ENCODE measurements at places on chromosomes 4 and X.

DNA sequence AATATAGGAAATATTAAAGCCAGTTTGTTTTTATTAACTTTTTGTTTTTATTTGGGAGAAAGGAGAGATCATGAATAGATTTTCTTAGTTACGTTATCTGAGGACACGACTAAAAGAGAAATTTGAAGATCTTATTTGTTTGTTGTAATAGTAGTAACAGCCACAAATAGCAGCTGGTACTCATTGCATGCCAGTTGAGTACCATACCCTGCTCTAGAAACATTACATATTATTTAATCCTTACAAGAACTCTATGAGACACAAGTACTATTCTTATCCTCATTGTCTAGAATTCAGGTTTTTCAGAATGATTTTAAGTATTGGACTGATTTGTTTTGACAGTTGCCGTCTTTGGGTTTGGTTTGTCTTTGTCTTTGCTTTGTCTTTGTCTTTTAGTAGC lies 31.8 kb downstream of the USP53 start:
- DNase-seq = no peak

- no peak for DNase-seq
Measured at GRCh38 chr4:108729731-108730130, 33.1 kb downstream of the ETNPPL start.

- no peak for DNase-seq
Measured at GRCh38 chr4:2593003-2593402, 56.6 kb downstream of the FAM193A start.

- DNase-seq = no peak
Measured at GRCh38 chr4:10608501-10609219, 75.9 kb downstream of the CLNK start.

GRCh38 chrX:105662248-105662647 lies 160.1 kb upstream of the NRK start:
- DNase-seq = no peak

GRCh38 chr4:105509291-105509690 lies 35.4 kb upstream of the PPA2 start:
- DNase-seq = no peak

GRCh38 chr4:173821876-173822275 lies 291.8 kb upstream of the HAND2 start:
- DNase-seq = no peak

- DNase-seq = no peak
Measured at GRCh38 chr4:55284331-55284730, 61.7 kb upstream of the SRD5A3 start.

- no peak for DNase-seq
Measured at GRCh38 chrX:96615448-96615847, 69.2 kb upstream of the DIAPH2 start.

GRCh38 chrX:41722816-41723618 lies 964 bp upstream of the GPR82 start:
- DNase-seq = no peak

DNA sequence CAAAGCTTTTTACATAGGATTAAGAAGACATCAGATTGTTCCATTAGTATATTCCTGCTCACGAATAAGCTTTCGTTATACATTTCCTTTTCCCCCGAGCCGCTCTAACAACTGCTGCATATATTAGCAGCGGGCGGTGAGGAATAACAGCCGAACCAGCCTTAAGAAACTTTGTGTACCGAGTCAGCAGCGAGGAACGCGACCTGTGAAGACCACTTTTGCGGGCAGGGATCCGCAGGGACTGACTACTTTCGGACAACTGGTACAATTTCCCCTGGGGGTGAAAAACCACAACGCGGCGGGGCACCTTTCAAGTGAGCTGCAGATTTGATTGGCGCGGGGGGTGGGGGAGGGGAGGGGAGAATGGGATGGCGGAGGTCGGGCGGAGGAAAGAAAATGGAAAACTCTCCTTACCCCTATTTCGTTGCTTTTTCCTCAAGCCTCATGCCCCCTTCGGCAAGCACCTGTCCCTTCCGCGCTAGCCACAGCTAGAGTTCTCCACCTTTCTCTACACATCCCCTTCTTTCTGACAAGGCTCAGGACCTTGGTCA lies 5.9 kb upstream of the PITX2 start:
- no peak for DNase-seq

DNA sequence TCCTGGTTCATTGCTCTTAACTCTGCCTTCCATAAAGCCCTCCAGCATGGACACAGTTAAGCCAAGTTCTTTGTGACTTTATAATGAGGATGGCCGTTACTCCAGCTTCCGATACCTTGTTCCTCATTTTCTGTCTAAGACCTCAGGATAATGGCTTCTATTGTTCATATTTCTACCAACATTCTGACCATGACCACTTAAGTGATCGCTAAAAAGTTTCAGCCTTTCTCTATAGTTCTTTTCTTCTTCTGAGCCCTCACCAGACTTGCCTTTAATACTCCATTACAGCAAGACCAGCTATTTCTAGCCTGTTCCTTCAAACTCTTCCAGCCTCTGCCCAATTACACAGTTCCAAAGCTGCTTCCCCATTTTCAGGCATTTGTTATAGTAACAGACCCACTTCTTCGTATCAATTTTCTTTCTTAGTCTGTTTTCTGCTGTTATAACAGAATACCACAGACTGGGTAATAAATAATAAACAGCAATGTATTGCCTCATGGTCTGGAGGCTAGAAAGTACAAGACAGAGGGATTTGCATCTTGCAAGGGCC lies 12.3 kb downstream of the RNF175 start:
- no peak for DNase-seq

GRCh38 chr4:147761218-147761883 lies 29.5 kb downstream of the ARHGAP10 start:
- DNase-seq = no peak

DNA sequence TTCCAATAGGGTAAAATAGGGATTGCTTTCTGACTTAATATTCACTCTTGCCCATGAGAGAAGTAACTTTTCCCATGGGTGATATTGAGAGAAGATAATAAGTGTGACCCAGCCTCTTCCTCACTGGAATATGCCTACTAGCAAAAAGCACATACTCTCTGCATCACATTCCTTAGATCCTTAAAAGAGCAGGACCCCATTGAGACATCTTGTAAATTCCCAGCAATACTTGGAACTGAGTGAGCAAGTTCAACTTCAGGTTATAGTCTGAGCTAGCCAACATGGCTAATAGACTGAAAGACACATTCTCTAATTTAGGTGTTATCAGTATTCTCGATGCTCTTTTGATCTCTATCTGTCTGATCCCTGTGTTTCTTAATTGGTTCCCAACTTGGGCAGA lies 1372.3 kb downstream of the STIM2 start:
- no peak for DNase-seq

DNA sequence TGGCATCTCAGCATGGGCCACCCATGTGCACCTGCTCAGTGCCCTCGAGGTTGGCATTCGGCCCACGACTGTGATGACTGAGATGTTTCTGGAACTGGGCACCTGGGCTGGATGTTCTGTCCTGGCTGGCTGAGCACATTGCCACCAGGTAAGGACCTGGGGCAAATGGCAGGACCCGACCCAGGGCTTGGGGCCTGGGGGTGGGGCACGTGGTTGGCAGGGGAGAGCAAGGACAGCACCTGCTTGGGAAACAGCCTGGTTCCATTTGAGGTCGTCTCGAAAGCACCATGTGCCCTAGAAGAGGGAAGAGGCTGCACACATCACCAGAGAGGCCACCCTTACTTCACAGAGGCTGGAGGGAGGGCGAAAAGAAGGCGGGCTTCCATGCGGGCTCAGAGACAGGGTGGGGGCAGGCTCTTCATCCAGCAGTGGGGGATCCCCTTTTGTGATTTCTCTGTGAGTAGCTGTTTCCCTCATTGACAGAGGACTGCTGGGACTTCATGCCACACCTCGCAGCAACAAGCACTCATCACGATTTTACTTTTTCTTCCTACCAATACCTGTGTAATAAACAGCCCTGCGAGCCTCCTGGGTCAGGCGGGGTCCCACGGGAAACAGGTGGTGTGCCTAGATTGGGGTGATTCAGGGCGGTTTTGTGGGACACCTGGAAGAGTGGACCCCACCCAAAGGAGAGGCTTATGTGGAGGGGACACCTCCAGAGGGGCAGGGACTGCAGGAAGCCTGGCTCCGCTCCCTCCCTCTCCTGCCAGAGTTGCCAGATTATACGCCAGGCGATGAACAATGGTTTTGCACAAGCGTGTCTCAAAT lies 12.0 kb downstream of the TMEM187 start:
- DNase-seq = no peak

DNA sequence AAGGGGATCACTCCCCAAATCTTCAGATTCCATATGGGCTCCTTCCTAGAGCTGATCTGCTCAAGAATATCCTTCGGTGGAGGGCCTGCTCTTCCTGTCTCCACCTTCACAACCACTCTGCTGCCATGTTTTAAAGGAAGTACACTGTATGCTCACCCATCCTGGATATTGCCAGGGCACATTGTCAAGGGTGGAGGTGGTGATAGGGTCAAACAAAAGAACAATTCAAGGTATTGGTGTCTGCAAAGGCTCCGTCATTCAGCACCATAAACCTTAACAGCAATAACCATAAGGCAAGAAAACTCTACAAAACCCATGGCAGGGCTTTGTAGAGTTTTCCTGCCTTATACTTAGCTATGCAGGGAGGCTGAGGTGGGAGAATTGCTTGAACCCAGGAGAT lies 18.9 kb downstream of the NAAA start:
- no peak for DNase-seq

GRCh38 chr4:118268780-118269179 lies 84.0 kb downstream of the PRSS12 start:
- no peak for DNase-seq

- no peak for DNase-seq
Measured at GRCh38 chrX:55710701-55711100, 6.8 kb upstream of the RRAGB start.

DNA sequence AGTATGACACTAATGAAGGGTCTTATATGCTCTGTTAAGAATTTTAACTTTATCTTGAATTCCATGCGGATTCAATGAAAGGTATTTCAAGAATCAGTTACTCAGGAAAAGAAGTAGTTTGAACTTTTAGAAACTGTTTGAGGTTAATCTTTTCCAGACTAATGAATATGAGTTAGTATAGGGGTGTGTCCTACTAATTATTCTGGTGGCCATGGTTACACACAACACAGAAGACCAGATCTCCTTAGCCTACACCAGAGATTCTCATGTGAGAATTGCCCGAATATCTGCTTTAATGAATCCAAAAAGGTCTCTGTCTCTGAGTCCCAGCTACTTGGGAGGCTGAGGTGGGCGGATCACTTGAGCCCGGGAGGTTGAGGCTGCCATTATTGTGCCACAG lies 100.4 kb downstream of the MMRN1 start:
- DNase-seq = no peak

DNA sequence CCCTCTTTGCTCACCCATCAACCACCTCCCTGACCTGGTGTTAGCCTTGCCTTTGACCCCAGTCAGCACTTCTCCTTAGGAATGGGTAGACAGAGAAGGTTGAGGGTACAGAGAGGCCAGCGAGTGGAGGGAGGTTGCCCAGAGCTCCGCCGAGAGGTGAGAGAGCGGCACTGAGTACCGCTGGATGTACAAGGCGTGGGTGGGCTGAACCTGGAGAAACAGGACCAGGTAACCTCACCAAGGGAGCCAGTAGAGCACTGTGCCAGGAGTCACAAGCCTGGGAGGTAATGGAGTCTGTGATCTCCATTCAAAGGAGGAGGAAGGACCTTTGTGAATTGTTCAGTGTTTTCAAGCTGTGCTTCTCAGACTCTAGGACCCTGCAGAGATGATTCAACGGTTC lies 256.2 kb downstream of the EVC2 start:
- DNase-seq = no peak

GRCh38 chr4:68906780-68907137 lies 44.8 kb downstream of the UGT2A3 start:
- no peak for DNase-seq

DNA sequence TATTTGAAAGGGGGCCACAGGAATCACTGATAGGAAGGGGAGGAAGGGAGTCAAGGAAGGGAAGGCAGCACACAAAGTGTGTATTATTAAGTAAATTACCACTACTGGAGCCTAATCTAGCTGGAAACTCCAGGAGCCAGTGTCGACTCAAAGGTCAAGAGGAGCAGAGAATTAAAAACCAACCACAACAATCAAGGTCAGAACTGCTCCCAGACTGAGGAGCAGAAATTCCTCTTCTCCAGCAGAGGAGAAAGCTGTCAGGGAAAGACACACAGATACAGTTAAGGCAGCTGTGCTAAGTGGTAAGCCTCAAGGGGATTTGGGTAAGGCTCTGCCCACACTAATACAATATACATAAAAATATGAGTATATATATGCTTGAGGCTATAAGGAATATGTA lies 87.5 kb upstream of the PTPN13 start:
- no peak for DNase-seq

DNA sequence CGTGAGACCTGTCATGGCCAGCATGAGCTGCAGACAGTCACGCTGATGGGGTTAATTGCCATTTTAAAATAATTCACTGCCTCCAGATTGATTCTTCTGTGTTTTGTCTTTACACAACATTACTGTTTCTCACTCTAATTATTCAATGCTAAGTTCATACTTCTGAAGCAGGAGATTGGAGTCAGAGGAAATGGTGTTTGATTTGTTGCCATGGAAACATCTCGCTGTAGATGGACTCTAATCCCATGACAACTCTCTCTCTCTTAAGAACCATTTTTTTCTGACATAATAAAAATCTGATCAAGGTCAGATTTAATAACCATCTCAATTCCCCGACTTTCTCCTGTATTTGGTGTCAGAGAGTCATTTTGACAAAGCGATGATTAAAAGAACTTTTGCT lies 209.0 kb downstream of the IDS start:
- DNase-seq = no peak

DNA sequence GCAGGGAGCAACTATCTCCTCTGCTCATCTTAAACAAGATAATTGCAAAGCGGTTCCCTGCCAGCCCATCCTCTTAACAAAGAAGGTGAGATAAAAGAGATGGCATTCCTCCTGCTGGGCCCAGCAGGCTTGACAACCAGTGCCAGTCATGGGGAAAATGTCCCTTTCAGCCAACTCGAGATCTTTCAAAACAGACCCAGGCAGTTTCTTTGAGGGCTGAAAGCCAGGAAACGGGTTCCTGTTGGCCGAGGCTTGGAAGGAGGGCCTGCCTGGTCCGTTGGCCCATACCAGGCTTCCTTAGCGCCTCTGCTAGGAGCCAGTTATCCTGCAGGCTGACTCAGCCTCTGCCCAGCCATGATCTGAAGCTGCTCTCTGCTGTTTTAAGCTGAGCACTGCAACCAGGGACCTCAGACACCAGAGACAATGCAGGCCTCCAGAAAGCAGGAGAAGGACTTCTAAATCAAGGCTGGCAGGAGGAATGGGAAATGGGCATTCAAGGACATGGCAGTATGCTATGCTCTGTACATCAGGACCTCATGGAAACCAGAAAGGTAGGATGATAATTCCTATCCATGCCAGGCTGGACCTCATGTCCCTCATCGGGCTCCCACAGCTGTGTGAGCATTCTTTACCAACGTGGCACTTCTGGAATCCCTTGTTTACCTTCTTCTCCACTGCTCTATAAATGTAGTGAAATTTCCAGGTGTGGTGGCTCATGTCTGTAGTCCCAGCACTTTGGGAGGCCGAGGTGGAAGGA lies 42.4 kb upstream of the SLC2A9 start:
- no peak for DNase-seq

GRCh38 chr4:79958466-79959264 lies 114.4 kb downstream of the ANTXR2 start:
- no peak for DNase-seq

- DNase-seq = no peak
Measured at GRCh38 chrX:11040405-11040804, 70.7 kb upstream of the HCCS start.

Data from stimulated activated CD4-positive, alpha-beta T cell treated with anti-CD3 and anti-CD28 coated beads, TNF-alpha, amount 100 ng/mL, for 24 hours (primary cell).